ENCODE measurements at places on chromosomes 13 and 19.

DNA sequence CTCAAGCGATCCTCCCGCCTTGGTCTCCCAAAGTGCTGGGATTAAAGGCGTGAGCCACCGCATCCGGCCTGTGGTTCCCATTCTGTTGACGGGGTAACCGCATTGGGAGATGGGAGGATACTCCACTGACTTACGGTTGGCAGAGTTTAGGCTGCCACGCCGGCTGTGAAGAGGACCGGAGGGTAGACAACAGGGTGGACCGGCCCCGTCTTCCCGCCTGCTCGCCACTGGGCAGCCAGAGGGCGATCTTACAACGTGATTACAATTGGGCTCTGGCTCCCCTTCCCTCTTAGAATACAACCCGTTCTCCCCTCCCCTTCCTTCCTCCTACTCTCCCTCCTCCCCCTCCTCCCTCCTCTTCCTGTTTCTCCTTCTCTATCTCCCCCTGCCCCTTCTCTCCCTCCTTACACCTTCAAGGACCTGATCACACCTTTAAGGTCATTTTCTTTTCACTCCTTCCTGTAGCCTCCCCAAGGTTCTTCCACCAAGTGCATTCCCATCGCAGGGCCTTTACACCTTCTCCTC, 957 bp upstream of the CCDC194 start:
- peak; percentile 72 for DNase-seq

DNA sequence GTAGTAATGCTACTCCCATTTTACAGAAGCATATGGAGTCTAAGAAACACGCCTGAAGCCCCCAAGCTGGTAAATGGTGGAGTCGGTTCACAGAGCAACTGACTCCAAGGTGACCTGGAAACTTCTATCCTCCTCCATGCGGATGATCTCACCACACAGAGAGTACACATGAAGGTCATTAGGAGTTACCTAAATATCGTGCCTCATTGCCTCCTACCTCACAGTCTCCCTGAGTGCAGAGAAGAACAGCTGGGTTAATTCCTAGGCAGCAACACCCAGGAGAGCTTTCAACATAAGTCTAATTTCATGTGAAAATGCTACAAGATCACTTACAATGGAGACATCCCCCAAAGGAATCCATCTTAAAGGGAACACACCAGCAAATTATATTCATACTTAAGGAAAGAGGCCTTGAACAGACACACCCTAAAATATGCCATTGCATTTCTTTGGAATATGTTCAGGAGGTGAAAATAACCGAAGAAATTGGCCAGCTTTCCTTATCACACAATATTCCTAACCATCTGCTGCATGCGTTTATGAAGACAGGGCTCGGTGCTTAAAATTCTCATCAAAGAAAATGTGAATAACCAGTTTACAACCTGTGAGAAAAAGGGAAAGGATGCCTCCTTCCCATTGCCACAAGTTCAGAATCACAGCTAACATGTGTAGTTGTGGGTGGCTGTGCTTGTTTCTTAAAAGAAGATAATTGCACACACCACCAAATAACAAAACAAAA, 203.6 kb upstream of the NBEA start:
- no peak for DNase-seq

GRCh38 chr13:30696278-30697176, 38.8 kb upstream of the ALOX5AP start:
- DNase-seq, result no peak

DNA sequence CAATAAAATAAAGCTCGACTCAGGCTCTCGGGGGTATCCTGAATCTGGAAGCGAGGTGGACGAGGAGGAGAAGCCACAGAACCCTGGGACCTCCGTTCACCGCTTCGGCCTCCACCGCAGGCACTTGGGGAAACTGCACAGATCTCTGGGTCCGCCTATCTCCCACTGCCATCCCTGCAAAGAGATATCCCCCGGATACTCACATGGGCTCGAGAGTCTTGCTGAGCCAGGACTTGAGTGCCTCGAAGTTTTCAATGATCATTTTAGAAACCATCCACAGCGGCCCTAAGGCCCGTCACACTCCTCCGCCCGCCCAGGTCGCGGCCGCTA, 589 bp downstream of the RBM26 start:
- no peak for DNase-seq
